Stimulated activated CD4-positive, alpha-beta T cell treated with anti-CD3 and anti-CD28 coated beads, Interleukin-2, amount 100 ng/mL, for 48 hours (primary cell): ENCODE measurements at places on chromosomes 4 and X.

DNA sequence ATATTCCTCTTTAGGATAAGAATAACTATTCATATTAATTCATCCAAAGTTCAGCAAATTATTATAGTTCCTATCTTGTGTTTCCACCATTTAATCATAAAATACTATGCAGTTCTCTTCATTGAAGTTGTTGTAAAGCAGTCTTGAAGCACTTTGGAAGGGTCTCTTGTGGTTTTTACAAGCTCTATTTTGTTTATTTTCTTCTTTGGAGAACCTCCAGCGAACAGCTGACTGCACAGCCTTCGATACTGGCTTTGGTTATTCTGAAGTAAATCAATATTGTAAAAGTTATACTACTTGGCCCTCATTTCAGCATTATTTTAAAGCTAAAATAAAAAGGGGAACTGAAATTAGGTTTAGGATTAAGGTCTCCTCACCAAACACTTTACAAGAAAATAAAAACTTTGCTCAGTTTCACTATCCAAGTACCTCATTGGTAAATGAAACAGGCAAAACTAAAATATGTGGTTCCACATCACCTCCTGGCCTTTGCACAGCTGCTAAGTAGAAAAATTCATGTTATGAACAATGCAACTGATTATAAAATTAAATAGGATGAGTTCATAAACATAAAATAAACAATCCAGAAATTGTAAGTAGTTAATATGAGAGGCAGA lies 1629.2 kb upstream of the ADGRL3 start:
- DNase-seq = no peak

DNA sequence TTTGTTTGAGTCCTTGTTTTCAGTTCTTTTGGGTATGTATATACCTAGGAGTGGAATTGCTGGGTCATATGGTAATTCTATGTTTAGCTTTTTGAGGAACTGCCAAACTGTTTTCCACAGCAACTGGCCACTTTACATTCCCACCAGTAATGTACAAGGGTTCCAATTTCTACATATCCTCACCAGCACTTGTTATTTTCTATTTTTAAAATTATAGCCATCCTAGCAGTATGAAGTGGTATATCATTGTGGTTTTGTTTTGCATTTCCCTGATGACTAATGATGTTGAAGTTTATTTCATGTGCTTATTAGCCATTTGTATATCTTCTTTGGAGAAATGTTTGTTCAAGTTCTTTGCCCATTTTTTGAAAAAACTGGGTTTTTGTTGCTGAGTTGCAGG lies 39.6 kb downstream of the TMEM164 start:
- DNase-seq = no peak

- no peak for DNase-seq
These were observed 917.2 kb downstream of the DMD start for GRCh38 chrX:32293962-32294700.

- peak; percentile 52 for DNase-seq
These were observed 16.3 kb downstream of the CD99 start for GRCh38 chrX:2707334-2707760.

- DNase-seq = no peak
These were observed 28.4 kb downstream of the NPNT start for GRCh38 chr4:105923497-105924238.

- DNase-seq = no peak
These were observed 667.2 kb downstream of the GRID2 start for GRCh38 chr4:92970996-92971395.

GRCh38 chr4:179671609-179672008 lies 2229.4 kb upstream of the AGA start:
- no peak for DNase-seq

GRCh38 chr4:39044956-39045826 lies 13.0 kb upstream of the TMEM156 start:
- peak; percentile 30 for DNase-seq

GRCh38 chr4:116588783-116589182 lies 496.6 kb downstream of the TRAM1L1 start:
- no peak for DNase-seq

GRCh38 chrX:15014281-15014680 lies 141.1 kb downstream of the MOSPD2 start:
- DNase-seq = no peak
